Stimulated activated CD4-positive, alpha-beta T cell treated with anti-CD3 and anti-CD28 coated beads, Interleukin-2, amount 100 ng/mL, for 4 hours (primary cell): ENCODE measurements at places on chromosomes 5 and 9.
A peak's percentile ranks its signal among the peaks of the same experiment; 100 is the strongest.

GRCh38 chr9:113488071-113488470, 24.5 kb downstream of the RGS3 start:
- no peak for DNase-seq

DNA sequence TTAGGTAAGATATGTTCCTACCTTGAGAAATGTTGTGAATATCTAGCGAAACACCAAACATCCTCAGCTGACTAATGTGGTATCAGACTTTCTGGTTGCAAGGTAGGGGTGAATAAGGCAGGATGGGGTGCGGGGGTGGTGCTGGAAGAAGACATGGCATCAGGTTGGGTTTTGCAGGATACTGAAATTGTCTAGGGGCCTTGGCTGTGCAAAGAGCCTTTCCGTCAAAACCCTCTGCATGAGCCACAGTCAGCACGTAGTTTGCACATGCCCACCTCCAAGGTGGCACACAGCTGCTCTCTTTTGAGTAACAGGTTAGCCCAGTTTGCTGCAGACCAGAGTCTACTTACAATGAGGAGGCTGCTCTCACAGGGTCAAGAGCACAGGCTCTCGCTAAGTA, 42.0 kb downstream of the SFXN1 start:
- DNase-seq, result peak; percentile 48

GRCh38 chr9:37916471-37917312, 12.8 kb upstream of the SLC25A51 start:
- no peak for DNase-seq

GRCh38 chr5:16727755-16728325, 111.0 kb upstream of the RETREG1 start:
- no peak for DNase-seq

GRCh38 chr5:16592255-16592654, 24.5 kb downstream of the RETREG1 start:
- DNase-seq, result no peak

DNA sequence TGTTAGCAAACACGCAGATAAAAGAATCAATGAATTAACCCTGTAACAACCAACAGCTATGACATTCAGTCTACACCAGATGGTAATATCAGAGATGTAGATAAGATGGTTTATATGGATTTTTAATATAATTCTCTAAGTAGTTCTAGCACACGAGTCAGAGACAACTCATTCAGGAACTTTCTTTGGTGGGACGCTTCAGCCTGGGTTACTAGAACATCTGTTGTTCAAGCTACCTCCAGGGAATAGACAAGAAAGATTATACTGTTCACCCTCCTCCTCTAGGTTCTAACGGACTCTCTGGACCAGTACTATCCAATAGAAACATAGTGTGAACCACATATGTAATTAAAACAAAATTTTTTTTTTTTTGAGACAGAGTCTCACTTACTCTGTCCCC, 73.8 kb downstream of the RAPGEF1 start:
- no peak for DNase-seq

DNA sequence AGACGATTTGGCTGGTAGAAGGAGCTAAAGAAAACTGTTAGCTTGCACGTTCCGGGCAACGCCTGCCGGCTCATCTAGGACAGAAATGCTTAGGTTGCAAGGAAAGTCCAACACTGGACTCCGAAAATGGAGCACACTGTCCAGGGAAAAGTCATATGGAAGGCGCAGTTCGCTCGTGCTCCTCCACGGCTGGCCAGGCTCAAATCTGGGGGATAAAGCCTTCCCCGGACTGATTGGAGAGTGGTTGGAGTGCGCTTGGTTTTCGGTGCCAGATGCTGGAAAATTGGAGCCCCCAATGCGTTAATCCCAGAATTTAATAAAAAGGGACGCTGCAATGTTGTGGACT, 955 bp downstream of the CDH6 start:
- DNase-seq, result no peak

DNA sequence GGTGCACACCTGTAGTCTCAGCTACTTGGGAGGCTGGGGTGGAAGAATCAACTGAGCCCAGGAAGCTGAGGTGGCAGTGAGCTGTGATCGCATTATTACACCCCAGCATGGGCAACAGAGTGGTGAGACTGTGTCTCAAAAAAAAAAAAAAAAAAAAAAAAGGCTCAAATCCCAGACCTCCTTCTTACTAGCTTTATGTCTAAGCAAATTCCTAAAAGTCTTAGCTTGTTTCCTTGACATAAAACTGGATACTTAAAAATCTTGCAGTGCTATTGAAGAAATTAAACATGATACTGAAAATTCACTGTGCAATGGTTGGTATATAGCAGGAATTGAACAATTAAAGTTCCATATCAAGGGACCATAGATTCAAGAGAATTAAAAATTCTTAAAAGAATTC, 45.0 kb downstream of the PCDHGC5 start:
- DNase-seq, result no peak
